ENCODE measurements at places on chromosomes 12 and 14. TPM values are rescaled to one million over a fixed set of nuclear protein-coding genes. Genes with fewer than 3 reads are reported as not detected.

The LMNTD1 gene
- 0.44 TPM for total RNA-seq

The KRT6C gene
- total RNA-seq, result not detected

The ACSS3 gene
- total RNA-seq, result 19.8 TPM

The PROX2 gene
- total RNA-seq, result not detected

The KCNMB4 gene
- 0.44 TPM for total RNA-seq

Data from smooth muscle cell of trachea (primary cell).